ENCODE measurements at places on chromosomes 7 and 10. TPM values are rescaled to one million over a fixed set of nuclear protein-coding genes. Genes with fewer than 3 reads are reported as not detected.

DNA sequence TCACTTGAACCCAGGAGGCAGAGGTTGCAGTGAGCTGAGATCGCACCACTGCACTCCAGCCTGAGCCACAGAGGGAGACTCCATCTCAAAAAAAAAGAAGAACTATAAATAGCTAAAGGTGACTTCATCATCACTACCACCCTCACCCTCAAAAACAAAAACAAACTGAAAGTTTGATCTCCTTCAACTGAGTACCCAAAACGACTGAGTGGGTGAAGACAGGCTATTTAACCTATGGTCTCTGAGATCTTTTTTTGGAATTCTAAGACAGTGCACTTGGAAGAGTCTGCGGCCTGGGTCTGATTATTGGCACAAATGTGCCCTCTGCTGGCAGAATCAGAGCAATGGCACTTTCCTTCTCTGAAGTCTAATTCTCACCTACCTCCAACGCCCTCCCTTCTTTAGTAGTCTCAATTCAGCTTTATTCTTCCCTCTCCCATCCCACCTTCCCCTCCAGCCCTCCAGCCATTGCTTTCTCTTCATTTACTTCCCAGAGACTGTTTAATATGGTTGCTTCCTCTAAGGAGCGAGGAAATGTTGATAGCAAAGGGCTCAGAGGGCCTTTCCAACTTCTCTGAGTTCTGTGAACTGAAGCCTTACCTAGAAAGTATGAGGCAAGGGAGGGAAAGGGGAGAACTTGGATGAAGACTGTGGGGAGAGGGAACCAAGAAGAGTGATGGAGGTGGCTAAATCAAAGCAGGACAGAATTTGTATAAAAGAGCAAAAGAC is 2.9 kb upstream of the MYOZ1 start:
- peak overlapping the region; percentile 48 for H3K27ac ChIP-seq
- no peaks in the 10 kb centered on the region for H3K36me3 ChIP-seq
- no peak overlapping the region for H3K4me3 ChIP-seq
- H3K27me3 ChIP-seq, result no peaks in the 10 kb centered on the region
- peaks cover 18% of the 10 kb centered on the region for H3K4me1 ChIP-seq
- DNase-seq, result peak; percentile 63

GRCh38 chr10:129394518-129395328 is 72.3 kb upstream of the MGMT start:
- no peaks in the 10 kb centered on the region for H3K4me1 ChIP-seq
- DNase-seq, result peak; percentile 30
- peaks cover 9% of the 10 kb centered on the region for H3K27me3 ChIP-seq
- no peak overlapping the region for H3K27ac ChIP-seq
- H3K36me3 ChIP-seq, result no peaks in the 10 kb centered on the region
- H3K4me3 ChIP-seq, result no peak overlapping the region

- no peak for DNase-seq
- no peak overlapping the region for H3K4me3 ChIP-seq
- no peaks in the 10 kb centered on the region for H3K27me3 ChIP-seq
- peaks cover 16% of the 10 kb centered on the region for H3K4me1 ChIP-seq
- no peaks in the 10 kb centered on the region for H3K36me3 ChIP-seq
These were observed 76.4 kb downstream of the PRR15 start for GRCh38 chr7:29639886-29640595.

DNA sequence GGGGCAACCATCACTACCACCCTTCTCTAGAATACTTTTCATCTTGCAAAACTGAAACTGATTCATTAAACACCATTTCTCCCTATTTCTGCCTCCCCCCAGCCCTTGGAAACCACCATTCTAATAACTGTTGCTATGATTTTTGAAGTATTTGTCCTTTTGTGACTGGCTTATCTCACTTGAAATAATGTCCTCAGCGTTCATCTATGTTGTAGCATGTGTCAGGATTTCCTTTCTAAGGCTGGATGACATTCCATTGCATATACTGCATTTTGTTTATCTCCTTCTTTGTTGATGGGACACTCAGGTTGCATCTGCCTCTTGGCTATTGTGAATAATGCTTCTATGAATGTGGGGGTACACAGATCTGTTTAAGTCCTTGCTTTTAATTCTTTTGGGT is 327.6 kb upstream of the ZNF32 start:
- H3K36me3 ChIP-seq, result no peaks in the 10 kb centered on the region
- no peak for DNase-seq
- no peak overlapping the region for H3K4me3 ChIP-seq
- peaks cover 4% of the 10 kb centered on the region for H3K4me1 ChIP-seq
- H3K27me3 ChIP-seq, result peaks cover 1% of the 10 kb centered on the region
- H3K27ac ChIP-seq, result no peak overlapping the region

- no peak overlapping the region for H3K4me3 ChIP-seq
- H3K27me3 ChIP-seq, result peaks cover 77% of the 10 kb centered on the region
- no peaks in the 10 kb centered on the region for H3K36me3 ChIP-seq
- no peak for DNase-seq
- peaks cover 2% of the 10 kb centered on the region for H3K4me1 ChIP-seq
These were observed 2.3 kb downstream of the UNCX start for GRCh38 chr7:1234881-1235500.

- H3K4me1 ChIP-seq, result peaks cover 9% of the 10 kb centered on the region
- no peaks in the 10 kb centered on the region for H3K36me3 ChIP-seq
- peaks cover 26% of the 10 kb centered on the region for H3K27me3 ChIP-seq
- peak overlapping the region; percentile 43 for H3K27ac ChIP-seq
- DNase-seq, result no peak
These were observed 55.8 kb downstream of the TSPAN15 start for GRCh38 chr10:69506834-69507713.

GRCh38 chr7:36287371-36288241 is 102.1 kb upstream of the ANLN start:
- peaks cover 15% of the 10 kb centered on the region for H3K4me1 ChIP-seq
- H3K27me3 ChIP-seq, result no peaks in the 10 kb centered on the region
- H3K27ac ChIP-seq, result no peak overlapping the region
- peaks cover 20% of the 10 kb centered on the region for H3K36me3 ChIP-seq
- no peak overlapping the region for H3K4me3 ChIP-seq

DNA sequence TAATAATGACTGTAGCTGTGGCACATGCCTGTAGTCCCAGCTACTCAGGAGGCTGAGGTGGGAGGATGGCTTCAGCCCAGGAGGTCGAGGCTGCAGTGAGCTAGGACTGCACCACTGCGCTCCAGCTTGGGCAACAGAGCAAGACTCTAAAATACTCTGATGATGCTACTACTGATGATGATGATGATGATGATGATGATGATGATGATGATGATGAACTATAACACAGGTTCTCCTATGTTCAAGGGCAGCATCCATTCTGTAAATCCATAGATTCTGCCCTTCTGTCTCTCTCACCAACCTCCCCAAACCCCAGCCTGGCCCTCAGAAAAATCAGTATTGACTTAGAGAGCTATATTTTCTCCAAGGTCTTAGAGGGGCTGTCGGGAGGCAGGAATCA is 22.8 kb upstream of the EN2 start:
- H3K4me3 ChIP-seq, result no peak overlapping the region
- H3K27me3 ChIP-seq, result peaks cover 100% of the 10 kb centered on the region
- no peaks in the 10 kb centered on the region for H3K4me1 ChIP-seq
- no peak overlapping the region for H3K27ac ChIP-seq
- no peak for DNase-seq
- H3K36me3 ChIP-seq, result no peaks in the 10 kb centered on the region

Gene POU6F2
- total RNA-seq, result 9.2 TPM

Gene PRLHR
- not detected for total RNA-seq
